Psoas muscle (tissue), 8 donors: ENCODE measurements at places on chromosomes 2 and 18. TPM values are rescaled to one million over a fixed set of nuclear protein-coding genes. Genes with fewer than 3 reads are reported as not detected.

Gene MYOM1
- total RNA-seq, result 722 TPM

DNA sequence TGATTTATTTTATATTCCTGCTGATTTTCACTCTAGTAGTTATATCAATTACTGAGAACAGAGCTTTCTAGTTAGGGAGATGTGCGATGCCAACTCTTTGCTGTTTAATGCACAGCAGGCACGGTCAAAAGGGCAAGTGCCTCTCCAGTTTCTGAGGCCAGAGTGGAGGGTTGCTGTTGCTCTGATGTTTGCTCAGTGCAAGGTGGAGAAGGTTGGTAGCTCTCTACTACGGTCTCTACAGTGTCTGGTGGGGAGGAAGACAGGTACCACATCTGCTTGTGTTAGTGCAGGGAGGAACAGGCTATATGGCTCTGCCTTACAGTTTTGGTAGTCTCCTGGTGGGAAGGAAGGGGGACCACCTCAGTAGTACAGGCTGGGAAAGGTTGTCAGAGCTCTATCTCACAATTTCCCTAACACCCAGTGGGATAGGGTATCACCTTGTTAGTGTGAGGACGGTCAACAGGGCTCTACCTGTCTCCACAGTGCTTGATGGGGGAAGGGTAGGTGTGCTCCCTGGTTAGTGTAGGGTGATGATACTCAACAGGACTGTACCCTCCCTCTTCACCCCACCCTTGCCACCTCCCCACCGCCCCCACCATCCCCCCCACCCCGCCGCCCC is 85.9 kb downstream of the FANCL start:
- DNase-seq, result no peak

DNA sequence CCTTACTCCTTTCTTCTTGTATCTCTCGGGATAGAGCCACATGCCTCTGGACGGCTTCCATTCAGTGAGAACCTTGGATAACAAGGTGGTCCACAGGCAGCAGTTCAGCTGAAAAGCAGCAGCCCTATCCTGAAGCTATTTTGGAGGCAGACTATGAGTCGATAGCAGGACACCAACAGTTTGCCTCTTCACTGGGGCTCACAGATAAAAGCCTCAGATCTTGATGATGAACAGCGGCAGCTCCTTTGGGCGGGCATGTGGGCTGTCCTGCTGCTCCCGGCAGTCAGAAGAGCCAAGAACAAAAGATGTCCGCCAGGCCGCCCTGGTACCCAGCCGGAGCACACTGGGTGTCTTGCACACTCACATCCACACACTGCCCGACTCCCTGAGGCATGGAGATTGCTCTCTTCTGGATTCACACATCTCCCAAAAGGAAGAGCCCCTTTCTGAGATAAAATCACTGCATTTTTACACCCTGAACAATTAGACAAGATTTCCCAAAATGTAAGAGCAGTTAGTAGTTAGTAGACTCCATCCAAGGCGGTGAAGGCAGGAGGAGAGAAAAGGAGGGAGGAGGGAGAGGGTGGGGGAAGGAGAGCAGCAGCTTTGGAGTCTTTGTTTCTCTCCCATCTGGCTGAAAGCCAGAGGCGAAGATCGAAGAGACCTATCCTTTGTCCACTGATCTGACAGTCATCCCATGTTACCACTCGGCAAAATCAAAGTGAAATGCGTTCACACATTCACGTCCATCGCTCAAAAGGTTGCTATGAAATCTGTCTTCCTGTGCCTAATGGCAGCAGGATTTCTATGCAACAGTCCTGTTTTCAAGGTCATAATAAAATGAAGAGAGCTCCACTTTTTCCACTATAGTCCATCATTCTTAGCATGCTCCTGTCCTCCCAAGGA is 90.1 kb upstream of the KLF7 start:
- no peak for DNase-seq

DNA sequence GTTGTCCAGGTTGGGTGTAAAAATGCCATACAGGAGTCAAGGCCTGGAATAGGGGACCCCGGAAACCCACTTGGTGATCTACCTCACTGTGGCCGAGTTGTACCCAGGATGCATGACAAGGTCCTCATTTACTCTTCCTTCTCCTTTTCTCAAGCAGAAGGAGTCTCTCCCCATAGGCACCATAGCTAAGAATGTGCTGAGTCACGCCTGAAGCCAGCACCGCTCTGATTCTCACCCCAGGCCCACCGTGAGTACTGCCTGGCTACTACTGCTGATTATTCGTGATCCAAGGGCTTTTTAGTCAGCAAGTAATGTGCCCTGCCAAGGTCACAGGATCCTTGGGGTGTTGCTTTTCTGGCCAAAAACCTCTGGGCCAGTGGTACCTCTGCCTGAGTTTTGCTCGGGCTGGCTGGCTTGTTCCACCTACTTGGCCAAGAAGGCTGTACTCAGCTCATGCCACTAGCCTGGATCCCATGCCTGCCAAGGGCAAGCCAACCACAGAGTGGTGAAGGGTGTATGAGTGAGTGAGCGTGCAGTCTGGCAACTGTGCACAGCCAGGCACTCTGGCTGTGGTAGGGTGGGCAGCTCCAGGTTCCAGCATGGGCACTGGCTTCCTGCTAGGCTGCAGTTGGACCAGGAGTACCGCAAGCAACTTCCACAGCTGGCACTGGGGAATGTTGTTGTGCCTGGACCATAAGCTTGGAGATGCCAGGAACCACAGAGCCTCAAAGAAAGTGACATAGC is 650.1 kb upstream of the VRK2 start:
- DNase-seq, result no peak

DNA sequence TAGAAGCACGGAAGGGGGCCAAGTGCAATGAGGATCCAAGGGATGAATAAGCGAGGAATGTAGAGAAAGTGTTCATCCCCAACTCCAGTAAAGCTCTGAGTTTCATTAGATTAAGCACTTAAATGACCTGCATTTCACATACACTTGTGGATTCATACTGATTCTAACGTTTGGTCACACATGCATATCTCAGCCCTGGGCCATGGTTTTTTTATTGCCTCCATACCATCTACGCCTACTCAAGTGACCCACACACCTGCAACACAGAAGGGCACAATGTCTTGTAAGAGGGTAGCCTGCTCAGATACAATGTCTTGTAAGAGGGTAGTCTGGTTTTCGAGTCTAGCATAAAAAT is 566 bp upstream of the MRPS5 start:
- DNase-seq, result no peak

GRCh38 chr2:170887896-170888295 is 41.2 kb upstream of the GORASP2 start:
- no peak for DNase-seq

Gene RIOK3
- 88.3 TPM for total RNA-seq

GRCh38 chr2:8615576-8616281 is 66.1 kb upstream of the ID2 start:
- no peak for DNase-seq

DNA sequence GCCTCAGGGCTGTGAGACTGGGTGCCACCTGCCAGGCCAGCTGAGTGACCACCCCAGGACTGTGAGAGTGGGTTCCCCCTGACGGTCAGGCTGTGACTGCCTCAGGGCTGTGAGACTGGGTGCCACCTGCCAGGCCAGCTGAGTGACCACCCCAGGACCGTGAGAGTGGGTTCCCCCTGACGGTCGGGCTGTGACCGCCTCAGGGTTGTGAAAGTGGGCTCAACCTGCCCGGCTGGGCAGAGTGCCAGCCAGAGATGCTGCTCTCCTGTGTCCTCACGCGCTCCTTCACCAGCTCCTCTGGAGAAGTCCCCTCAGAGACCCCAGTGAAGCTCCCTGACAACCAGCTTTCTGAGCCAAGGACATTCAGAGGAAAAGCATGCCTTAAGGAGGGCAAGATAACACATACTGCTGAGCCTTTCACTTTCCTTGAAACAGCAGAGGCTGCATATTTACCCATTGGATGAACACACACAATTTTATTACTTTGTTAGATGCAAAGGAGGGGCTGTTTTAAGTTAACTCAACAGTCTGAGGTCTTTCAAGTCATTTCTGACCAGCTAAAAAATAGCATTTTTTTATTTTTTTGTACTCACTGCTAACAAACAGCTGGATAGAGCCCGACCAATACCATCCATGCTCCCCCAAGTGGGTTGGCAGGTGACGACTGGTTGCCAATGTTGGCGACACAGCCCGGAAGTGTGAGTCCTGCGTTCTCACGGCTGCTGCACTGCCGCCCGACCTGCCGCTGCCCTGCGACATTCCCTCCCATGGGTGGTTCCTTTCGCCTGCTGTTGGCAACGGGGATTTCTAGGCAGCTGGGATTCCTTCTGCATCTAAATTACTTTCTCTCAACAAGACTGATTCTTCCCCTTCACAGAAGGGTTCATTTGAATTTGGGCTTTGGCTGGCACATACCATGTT is 70.7 kb downstream of the NDUFA10 start:
- DNase-seq, result peak; percentile 67

DNA sequence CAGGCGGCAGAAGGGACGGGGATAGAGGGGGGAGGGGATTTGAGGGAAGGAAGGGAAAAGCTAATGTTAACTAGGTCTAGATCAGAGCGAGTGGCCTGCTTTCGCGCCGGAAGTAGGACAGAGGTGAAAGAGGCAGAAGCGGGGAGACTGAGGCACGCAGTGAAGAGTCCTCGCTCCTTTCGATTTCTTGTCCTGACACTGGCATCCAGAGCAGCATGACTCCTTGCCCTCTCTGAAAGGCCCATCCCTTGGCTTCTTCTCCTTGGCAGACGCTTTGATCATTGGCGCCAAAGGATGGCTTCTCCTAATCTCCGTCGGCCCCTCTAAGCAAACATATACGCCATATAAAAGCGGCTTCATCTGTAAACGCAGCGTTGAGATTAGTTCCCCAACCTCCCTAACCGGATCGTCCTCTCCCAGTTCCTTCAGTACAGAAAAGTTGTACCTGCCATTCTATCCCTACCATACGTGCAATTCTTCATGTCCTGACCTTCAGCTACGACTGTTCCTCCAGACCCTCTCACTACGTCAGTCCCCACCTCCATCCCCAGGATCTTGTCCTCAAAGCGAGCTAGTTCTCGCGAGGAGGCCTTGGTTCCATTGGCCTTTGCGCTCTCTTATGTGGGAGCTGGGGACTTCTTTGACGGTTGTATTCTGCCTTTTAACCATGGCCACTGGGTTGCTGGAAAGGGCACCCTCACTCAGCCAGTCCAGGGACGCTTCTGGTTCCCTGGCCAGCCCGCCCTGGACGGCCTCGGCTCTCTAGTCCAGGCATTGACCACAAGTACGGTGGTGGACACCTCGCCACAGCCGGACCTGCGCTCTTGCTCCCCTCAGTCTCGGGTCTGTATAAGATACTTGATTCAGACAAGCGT is 857 bp upstream of the NEUROD1 start:
- DNase-seq, result no peak

Gene RAB6C
- 0.09 TPM for total RNA-seq

Gene BARD1
- total RNA-seq, result 9.6 TPM

GRCh38 chr2:216109962-216110614 is 940 bp downstream of the XRCC5 start:
- DNase-seq, result no peak

Gene RAX
- not detected for total RNA-seq

Gene LBX2
- 0.15 TPM for total RNA-seq

Gene STARD6
- not detected for total RNA-seq

DNA sequence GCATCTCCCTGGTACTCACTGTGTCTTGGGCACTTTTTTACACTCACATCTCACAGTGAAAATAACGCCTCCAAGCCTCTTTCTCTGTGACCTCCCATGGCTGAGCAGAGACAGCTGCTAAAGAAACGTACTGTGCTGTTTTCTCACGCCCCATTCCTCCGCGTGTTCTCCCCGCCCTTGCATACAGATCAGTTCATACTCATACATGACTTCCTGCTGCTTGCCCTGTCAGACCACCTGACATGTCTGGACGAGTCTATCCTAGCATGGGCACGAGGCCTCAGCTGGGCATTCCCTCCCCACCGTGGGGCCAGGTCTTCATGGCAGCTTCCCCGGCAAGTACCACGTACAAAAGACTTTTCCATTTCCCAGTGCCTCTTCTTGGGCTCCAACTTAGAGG is 21.2 kb upstream of the IL1A start:
- no peak for DNase-seq

Gene SULT1C4
- 0.84 TPM for total RNA-seq

Gene CPO
- 0.63 TPM for total RNA-seq

DNA sequence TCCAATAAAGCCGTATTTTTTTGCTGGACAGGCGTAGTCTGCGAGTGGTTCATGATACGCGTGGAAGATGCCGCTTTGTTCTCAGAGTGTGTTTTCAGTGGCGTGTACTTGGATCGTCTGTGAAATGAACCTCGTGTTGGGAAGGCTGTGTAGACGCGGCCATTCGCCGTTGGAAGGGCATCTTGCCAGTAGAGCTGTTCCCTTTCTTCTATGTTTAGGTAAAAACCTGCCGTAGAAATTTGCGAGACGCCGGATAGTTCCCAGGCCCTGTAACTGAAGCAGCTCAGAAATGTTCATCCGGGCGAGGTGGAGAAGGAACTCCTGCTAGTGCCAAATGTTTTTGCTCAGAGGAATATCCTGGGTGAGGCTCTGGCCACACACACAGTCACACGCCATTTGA is 133.6 kb downstream of the NFATC1 start:
- no peak for DNase-seq

GRCh38 chr2:12619975-12620374 is 96.8 kb upstream of the TRIB2 start:
- DNase-seq, result peak; percentile 43

DNA sequence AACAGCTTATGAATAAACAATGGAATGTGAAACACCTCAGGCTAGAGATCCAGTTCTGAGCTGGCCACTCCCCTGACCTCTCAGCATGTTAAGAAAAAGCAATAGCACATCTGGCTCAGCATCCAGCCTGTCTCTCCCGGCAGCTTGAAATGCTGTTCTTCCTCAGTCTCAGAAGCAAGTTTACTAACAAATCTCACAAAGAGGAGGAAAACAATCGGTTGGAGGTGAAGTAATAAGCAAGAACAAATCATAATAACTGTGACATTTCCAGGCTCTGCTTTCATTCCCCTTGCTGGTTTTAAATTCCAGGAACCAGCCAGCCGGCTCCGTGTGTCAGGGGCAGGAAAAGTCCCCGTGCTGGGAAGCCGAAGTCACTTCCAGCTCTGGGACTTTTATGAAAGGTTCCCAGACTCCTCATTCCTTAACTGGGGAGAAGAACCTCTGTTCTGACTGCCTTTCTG is 133.9 kb upstream of the ARL4C start:
- DNase-seq, result no peak

- no peak for DNase-seq
These were observed 206.1 kb downstream of the HAUS1 start for GRCh38 chr18:46310258-46310657.

DNA sequence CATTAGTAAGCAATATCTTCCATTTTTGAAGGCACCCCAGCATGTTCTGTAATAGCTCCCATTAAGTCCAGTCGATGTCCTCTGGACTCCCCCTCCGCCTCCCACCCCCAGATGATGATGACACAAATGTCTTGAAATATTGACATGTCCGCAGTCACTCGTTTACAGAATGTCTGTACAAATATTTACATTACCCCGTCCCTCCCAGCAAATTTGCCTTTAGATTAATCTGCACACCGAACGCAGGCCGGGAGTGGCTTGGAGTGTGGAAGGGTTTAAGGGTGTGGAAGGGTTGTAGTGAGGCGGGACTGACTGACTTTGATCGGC is 853 bp upstream of the OSBPL6 start:
- DNase-seq, result no peak

Gene PCARE
- 0.68 TPM for total RNA-seq

Gene CHAC2
- total RNA-seq, result 5.4 TPM
